A673 (cell line): ENCODE measurements at places on chromosomes 1 and 21. TPM values are rescaled to one million over a fixed set of nuclear protein-coding genes. Genes with fewer than 3 reads are reported as not detected.

Gene DDR2
- total RNA-seq = 121 and 145 TPM in 2 replicates

Gene PRAMEF17
- total RNA-seq = not detected in 2 replicates

Gene BACE2
- total RNA-seq = 6.9 and 8.0 TPM in 2 replicates

Gene RGSL1
- total RNA-seq = not detected in 2 replicates

Gene ANGPTL3
- total RNA-seq = not detected in 2 replicates

Gene POTED
- not detected in 2 replicates for total RNA-seq

Gene PLPP3
- 0.39 and 0.79 TPM in 2 replicates for total RNA-seq

Gene OR6K3
- not detected in 2 replicates for total RNA-seq

Gene PGLYRP3
- total RNA-seq = not detected in 2 replicates

Gene CASQ1
- not detected in 2 replicates for total RNA-seq

Gene RHD
- total RNA-seq = not detected in 2 replicates

Gene FCMR
- total RNA-seq = not detected in 2 replicates

Gene ITGB3BP
- 70.7 and 75.0 TPM in 2 replicates for total RNA-seq

Gene CCT3
- 619 and 678 TPM in 2 replicates for total RNA-seq

Gene S100A7A
- total RNA-seq = not detected in 2 replicates

Gene TMEM200B
- 1.1 and 1.3 TPM in 2 replicates for total RNA-seq

Gene SCP2
- total RNA-seq = 73.2 and 83.4 TPM in 2 replicates

Gene ZBTB18
- 15.2 and 15.5 TPM in 2 replicates for total RNA-seq

Gene HPDL
- total RNA-seq = 7.3 and 7.8 TPM in 2 replicates

Gene CTTNBP2NL
- total RNA-seq = 28.1 and 32.7 TPM in 2 replicates

Gene APCS
- not detected in 2 replicates for total RNA-seq

Gene FCRL4
- not detected in 2 replicates for total RNA-seq

Gene MSH4
- 0.59 and 1.0 TPM in 2 replicates for total RNA-seq

Gene ETV3L
- total RNA-seq = not detected in 2 replicates

Gene IFT25
- total RNA-seq = 34.7 and 41.0 TPM in 2 replicates

Gene SLC1A7
- total RNA-seq = not detected in 2 replicates

Gene OR2L5
- total RNA-seq = not detected in 2 replicates

Gene CDA
- total RNA-seq = not detected in 2 replicates

Gene EPHB2
- 10.4 and 12.3 TPM in 2 replicates for total RNA-seq

Gene KRTAP11-1
- total RNA-seq = not detected in 2 replicates

Gene LTN1
- 23.7 and 25.3 TPM in 2 replicates for total RNA-seq

Gene SLC25A34
- 3.2 TPM in 2 replicates for total RNA-seq

Gene XPR1
- total RNA-seq = 30.7 and 33.3 TPM in 2 replicates

Gene PHF13
- 37.8 and 44.2 TPM in 2 replicates for total RNA-seq

Gene FMO5
- 0.24 and 0.31 TPM in 2 replicates for total RNA-seq

Gene DTL
- 78.4 and 84.3 TPM in 2 replicates for total RNA-seq

Gene WDR64
- not detected in 2 replicates for total RNA-seq

Gene JAM2
- total RNA-seq = 1.7 and 5.2 TPM in 2 replicates

Gene RPL22
- 436 and 494 TPM in 2 replicates for total RNA-seq

Gene VPS45
- 50.3 and 51.3 TPM in 2 replicates for total RNA-seq

Gene FNDC5
- 1.2 and 1.3 TPM in 2 replicates for total RNA-seq

Gene ADGRL2
- total RNA-seq = 1.5 and 2.8 TPM in 2 replicates

Gene PDZK1IP1
- total RNA-seq = not detected in 2 replicates

Gene CRB1
- total RNA-seq = 0.13 TPM in 1 of 2 replicates, not detected in the other

Gene CLCA2
- total RNA-seq = not detected in 2 replicates

Gene ITPKB
- 12.5 and 14.1 TPM in 2 replicates for total RNA-seq

Gene KRTAP19-3
- total RNA-seq = not detected in 2 replicates

Gene IFI44
- total RNA-seq = 27.8 and 29.0 TPM in 2 replicates

Gene AKR7A3
- total RNA-seq = 1.9 and 2.6 TPM in 2 replicates

Gene NCMAP
- not detected in 2 replicates for total RNA-seq

Gene THEM5
- not detected in 2 replicates for total RNA-seq

Gene SOX13
- total RNA-seq = 9.4 and 11.5 TPM in 2 replicates

Gene ATP5PB
- 316 and 344 TPM in 2 replicates for total RNA-seq

Gene KIF17
- 0.28 and 0.71 TPM in 2 replicates for total RNA-seq

Gene ZYG11A
- total RNA-seq = 0.17 and 0.31 TPM in 2 replicates

Gene NFASC
- total RNA-seq = 0.24 and 0.44 TPM in 2 replicates

Gene RHOU
- 1.2 and 1.8 TPM in 2 replicates for total RNA-seq
